ENCODE measurements at places on chromosomes 5 and 9.
A peak's percentile ranks its signal among the peaks of the same experiment; 100 is the strongest.

DNA sequence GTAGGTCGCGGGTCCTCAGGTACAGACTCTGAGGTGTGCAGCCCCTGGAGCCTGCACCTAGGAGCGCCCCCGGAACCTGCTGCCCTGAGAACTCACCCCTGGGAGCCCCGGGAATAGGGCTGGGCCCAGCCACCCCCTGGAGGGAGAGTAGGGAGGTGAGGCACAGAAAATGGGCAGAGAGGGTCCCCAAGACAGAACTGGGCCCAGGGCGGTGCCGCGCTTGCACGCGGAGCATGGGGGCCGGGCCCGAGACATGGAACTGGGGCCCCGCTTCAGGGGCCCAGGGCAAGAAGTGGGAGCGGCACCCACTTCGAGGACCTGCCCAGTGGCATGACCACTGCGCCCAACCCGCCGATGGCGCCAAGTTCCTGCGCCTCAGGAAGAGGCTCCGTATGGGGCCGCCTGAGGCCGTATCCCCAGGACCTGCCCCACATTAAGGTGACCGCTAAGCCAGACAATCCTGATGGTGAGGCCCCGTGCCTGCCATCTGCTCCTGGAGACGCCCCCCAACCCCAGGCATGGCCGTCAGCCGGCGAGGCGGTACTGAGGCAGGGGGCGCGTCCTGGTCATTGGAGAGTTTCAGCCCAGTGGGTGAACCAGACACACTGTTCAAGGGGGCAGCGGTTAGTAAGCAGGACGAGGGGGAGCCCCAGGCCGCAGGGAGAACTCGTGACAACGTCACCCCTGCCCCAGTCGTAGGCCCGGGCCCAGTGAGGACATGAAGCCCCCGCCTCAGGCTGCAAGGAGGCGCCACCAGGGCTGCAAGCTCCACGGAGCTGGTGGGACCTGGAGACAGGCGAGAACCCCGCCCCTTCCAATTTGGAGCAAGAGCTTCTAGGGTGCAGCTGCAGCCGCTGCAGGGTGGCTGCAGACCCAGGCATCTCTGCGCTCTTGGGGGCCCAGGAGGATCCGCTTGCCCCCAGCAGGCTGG is 89.5 kb upstream of the PUM3 start:
- no peak for DNase-seq

GRCh38 chr9:70260007-70260443 is 1.2 kb downstream of the SMC5 start:
- DNase-seq = peak; percentile 30

GRCh38 chr9:131873891-131874440 is 134.1 kb upstream of the RAPGEF1 start:
- no peak for DNase-seq

DNA sequence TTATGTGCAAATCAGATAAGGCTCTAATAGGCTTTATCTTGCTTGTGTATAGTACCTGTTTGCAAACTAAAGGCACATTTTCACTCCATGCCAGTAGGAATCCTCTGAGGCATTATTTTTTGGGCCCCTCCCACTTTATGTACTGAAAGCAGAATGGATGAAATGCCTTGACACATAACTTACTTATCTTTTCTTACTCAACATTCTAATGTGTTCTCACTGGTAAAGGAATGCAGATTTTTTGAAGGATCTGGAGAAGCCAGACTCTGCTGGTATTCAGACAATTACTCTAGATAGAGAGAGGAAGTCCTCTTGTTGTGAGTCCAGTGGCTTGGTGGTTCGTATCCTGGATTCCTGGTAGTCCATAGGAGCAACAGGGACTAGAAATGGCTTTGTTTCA is 336.7 kb downstream of the CCDC171 start:
- no peak for DNase-seq

- no peak for DNase-seq
Measured at GRCh38 chr9:136992819-136993369, 672 bp downstream of the PAXX start.

DNA sequence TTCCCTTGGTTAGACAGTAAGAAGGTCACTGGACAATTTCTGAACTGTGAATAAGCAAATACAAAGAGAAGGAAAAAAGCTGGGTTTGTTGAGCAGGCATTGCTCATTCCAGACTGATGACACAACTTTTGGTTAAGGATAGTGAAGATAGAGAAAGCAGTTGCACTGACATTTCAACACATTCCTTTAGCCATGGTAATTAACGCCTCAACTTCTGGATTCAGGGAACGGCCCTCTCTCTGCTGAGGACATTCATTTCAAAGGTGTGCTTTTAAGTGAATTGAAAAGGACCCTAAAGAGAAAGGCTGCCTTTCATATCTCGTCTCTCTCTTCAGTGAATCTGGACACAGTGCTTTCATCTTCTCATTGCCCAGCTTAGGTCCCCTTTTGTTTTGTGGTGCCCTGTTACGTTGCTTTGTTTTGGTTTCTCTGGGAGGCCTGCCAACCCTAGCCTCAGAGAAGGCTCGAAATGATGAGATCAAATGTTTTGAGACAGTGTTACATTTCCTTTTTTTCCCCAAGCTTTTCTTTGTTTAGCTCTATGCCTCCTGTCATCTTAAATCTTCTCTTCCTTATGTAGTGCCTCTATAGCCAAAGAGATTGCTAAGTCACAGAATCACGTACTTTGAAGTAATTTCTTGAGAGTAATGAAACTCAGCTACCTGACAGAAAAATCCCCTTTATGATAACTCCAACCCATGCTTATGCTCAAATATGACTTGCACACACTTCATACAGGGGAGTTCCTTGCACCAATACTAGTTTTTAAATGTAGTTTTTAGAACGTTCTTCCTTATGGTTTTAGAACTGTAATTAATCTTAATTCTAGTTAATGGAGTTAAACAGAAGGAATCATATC is 94.4 kb upstream of the IFNE start:
- peak; percentile 10 for DNase-seq

DNA sequence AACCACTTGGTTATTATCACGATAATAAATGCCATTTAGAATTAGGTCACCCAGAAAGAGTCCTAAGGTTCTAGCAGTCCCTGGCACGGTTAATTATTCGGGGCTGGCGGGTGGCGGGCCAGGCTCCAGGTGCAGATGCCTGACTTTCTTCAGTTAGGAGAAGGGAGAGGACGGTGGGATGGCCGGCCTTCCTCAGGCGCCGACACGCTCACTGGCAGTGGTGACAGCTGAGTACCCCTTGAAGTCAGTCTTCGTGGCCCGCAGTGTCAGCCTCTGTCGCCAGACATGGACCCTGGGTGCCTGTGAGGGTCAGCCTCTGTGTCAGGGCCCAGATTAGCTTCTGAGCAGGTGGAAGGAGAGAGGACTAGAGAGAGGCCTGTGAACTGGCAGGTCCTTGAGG is 21.1 kb upstream of the EXOC3 start:
- DNase-seq = no peak

DNA sequence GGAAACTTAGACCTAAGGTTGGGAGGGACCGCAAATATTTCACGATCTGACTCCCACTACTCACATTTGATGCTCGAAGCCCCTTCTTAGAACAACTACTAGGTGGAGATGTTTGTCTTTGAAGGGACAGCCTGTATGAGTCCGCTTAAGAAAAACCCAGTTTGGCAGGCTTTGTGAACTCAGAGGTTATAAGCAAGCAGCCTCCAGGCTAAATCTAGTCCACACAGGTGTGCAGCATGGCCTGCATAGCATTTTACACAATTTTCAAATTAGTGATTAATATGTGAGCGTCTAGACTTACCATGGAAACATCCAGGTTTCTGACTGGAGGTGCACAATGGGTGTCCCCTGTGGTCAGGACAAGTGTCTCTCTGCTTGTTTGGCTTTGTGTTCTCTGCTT is 127.1 kb downstream of the KIF4B start:
- no peak for DNase-seq

DNA sequence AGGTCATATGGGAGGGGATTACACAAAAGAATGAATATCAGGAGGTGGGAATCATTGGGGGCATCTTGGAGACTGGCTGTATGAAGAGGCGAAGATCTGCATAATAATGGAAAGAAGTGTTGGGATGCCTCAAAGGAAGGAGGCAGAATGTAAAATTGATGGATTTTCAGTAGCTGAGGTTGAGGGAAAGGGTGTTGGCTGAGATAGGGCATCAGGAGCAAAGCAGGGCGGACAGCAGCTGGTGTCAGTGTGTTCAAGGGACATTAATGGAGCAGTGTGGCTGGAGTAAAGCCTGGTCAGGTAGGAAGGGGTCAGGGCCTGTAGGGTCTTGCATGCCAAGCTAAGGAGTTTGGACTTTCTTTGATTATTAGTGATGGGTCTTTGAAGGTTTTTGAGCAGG is 65.2 kb upstream of the TNFAIP8 start:
- no peak for DNase-seq

DNA sequence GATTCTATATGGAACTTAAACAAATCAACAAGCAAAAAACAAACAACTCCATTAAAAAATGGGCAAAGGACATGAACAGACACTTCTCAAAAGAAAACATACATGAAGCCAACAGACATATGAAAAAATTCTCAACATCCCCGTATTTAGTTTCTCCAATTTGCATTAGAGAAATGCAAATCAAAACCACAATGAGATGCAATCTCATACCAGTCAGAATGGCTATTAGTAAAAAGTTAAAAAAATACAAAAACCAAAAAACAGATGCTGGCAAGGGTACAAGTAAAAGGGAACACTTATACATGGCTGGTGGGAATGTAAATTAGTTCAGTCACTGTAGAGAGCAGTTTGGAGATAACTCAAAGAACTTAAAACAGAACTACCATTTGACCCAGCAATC is 342.1 kb upstream of the NUDT12 start:
- no peak for DNase-seq

DNA sequence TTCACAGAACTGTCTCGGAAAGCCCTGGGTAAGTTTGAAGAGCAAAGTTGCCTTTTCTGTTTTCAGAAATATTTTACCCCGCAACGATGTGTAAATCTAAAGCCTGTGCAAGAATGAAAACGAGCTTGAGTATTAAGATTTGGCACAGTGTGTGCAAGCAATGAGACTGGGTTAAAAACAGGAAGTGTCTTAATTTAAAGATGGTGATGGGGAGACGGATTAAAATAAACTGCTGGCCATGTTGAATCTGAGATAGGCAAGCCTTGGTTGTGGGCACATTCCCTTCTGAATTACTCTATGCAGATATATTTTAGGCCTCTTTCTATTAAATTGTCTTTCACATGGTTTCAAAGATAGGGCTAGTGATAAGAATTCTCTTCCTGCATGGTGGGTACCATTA is 294.2 kb upstream of the DMRT1 start:
- no peak for DNase-seq

DNA sequence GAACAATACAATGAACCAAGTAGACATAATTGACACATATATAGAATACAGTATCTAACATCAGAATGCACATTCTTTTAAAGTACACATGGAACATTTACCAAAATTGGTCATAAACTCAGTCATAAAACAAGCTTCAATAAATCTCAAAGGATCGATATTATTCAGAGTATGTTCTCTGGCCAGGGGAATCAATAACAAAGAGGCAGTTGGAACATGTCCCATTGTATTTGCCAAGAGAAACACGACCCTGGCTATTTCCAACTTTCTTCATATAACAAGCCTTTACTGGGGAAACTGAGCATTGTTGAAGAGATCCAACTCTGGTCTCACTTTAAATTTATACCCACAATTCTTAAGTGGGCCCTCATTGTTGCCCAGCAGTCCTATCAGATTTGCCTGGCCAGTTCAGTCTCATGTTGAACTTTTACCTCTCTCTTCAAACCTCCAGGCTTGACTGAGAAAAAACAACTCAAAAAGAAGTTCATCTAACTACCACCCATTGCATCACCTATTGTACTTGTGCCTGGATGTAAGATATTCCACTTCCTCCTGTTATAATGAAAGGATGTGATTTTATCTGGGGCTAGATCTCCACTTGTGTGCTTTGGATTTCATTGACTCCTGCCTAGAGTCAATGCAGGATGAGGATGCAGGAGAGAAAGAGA is 162.5 kb downstream of the HSPA4 start:
- DNase-seq = no peak

DNA sequence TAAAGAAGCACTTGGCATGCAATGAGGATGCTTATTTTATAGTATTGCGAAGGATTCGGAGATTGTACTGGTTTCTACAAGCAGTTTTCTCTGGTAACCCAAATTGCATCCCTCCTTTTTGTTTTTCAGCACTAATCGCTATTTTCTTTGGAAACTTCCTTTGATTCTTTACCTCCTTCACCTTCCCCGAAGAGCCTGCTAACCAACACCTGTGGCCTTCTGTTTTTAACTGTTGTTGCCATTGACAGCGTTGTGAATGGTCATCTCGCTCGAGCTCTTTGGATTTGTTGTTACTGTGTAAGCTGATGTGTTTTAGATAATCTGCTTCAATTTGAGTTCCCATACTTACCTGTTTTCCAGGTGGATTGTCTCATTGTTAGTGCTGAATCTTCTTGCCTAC is 1.1 kb downstream of the CNOT6 start:
- DNase-seq = no peak

DNA sequence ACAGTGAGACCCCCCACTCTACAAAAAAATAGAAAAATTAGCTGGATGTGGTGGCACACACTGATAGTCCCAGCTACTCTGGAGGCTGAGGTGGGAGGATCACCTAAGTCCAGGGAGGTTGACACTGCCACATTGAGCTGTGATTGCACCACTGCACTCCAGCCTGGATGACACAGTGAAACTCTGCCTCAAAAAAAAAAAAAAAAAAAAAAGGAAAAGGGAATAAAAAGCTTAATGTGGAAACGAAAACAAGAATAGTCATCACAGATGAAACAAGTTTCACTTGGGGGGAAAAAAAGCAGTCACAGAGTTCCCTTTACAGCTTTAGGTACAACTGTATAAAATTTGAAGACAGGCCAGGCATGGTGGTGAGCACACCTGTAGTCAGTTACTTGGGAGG is 84.2 kb downstream of the FNBP1 start:
- no peak for DNase-seq

- DNase-seq = no peak
Measured at GRCh38 chr9:133830310-133830709, 92.2 kb upstream of the SARDH start.

DNA sequence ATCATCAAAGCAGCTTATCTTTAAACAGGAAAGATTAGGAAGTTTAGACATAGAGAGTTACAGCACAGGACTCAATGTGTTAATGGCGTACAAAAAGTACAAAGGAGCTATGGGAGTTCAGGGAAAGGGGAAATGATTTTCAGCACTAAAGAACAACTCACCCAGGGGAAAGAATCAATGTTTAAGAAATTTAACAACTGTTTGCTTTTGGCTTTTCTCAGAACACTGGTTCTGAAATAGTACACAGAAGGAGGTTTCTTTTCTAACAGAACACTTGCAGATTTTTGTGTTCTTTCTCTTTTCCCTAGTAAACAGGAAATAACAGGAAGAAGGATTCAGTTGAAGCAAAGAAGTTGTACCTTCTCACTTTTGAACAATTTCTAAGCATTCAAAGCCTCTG is 71.3 kb upstream of the GHR start:
- DNase-seq = no peak

DNA sequence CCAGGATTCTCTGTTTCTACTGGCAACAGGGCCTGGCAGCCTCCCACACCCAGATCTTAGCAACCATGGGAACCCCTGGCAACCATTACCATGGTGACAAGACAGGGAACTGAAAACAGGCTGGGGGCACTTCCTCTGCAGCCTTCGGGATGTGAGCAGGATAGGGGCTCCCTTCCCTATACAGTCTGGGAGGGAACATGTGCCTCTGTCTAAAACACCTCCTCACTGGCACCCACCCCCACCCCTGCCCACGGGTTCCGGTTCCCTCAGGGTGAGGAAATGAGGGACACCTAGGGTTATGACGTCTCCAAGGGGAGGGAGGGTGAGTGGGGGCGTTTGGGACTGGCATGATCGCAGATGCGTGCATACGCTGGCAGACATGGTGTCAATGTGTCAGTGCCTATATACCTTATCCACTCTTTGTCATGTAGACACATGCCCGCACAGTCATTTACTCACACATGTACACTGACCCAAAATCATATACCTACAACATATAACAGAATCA is 3.0 kb upstream of the DNAJB5 start:
- no peak for DNase-seq

GRCh38 chr5:179256328-179257175 is 88.7 kb downstream of the ADAMTS2 start:
- peak; percentile 63 for DNase-seq
